Activated naive CD8-positive, alpha-beta T cell treated with anti-CD3 and anti-CD28 coated beads for 36 hours (primary cell): ENCODE measurements at places on chromosomes 12 and 14.

DNA sequence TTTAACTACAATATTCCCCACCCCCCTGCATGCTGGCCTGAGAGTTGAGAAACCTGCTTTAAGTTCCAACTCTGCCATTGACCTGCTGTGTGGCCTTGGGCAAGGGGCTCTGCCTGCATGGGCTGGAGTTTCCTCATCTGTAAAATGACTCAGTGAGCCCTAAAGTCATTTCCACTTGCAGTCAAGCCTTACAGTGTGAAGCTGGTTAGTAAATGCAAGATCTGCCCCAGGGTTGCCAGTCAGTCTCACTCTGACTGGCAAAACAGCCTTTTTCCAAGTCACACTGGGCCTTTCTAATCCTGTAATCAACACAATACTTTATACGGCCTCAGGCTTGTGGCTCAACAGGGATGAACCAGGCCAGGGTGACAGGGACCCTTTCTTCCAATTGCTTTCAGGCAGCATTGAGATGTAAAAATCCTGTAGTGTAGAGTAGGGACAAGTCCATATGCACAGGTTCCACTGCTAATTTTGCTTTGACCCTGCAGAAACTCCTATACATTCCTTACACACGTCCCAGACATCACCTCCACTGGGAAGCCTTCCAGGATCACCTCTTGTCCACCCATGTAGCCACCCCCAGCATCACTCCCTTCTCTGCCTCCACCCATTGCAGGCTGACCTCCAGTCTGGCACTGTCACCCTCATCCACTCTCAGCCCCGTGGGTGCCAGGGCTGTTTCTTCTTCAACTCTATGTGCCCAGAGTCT is 42.6 kb upstream of the PRIMA1 start:
- DNase-seq = no peak

- no peak for DNase-seq
Measured at GRCh38 chr12:508795-509194, 49.1 kb downstream of the B4GALNT3 start.

GRCh38 chr12:45483571-45483970 is 245.9 kb upstream of the ARID2 start:
- DNase-seq = no peak

GRCh38 chr14:101979666-101980065 is 15.3 kb downstream of the DYNC1H1 start:
- no peak for DNase-seq

DNA sequence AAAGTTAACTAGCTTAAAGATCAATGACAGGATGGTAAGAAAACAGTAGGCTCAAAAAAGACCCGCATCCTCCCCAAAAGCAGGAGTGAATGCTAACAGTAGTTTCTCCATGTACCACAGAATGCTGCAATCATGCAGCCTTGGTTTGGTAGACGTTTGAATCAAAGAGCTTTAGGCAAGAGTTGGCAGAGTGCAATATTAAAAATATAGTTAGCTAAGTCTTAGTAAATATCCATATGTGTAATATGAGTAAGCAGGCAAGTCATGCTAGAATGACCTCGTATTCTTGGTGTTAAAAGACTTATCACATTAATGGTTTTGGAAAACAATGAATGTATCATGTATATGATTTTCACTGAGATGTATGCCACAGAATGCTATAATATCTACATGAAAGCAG is 18.8 kb upstream of the KLRF1 start:
- DNase-seq = no peak

GRCh38 chr12:95497031-95497430 is 23.1 kb downstream of the METAP2 start:
- no peak for DNase-seq

DNA sequence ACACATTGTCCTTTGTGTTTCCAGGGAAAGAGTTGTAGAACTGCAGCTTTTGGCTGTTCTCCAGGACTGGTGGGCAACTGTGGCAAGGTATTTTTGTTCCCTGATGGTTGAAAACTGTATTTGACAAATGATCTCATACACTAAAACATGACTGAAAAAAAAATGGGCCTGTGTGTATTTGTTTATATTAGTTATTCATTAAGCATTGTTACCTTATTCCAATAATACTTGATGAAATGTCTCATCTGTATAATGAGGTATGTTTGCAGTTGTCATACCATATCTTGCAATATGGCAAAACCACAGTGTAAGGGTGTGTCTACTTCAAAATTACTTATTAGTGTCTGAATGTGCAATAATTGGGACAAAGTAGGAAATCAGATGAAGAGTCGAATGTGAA is 479.4 kb upstream of the NOVA1 start:
- DNase-seq = no peak

GRCh38 chr12:42445891-42446290 is 119.9 kb downstream of the PPHLN1 start:
- DNase-seq = no peak

- no peak for DNase-seq
Measured at GRCh38 chr14:99123208-99123870, 148.7 kb downstream of the BCL11B start.

DNA sequence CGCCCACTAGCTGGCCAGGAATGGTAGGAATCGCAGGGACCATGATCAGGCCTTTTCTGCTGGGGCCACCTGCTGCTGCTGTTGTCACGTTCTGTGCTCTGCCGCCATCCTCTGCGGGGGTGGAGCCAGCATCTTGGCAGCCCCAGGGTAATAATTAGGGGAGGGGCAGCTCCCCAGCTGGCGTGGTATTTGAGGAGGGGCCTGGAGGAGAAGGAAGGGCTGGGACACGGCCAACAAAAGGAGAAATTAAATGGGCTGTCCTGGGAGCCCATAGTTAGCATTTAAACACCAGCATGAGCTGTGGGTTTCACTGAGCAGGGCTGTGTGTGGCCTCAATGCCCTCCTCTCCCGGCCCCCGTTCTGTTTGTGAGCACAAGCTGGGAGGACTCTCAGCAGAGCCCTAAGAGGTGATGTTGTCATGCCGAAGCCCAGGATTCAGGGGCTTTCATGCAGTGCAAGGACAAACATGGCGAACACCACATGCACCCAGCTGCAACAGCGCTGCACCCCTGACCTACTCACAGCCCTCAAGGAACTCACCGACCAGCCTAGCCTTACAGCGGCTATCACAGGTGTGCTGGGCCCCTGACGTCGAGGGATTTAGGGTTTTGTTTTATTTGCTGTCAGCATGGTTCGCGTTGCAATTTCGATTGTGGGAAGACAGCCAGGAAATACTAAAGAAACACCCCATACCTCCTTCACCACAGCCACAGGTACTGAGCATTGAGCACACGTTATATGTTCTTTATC is 324.3 kb downstream of the CACNA1C start:
- DNase-seq = no peak

GRCh38 chr14:50997712-50998111 is 53.4 kb upstream of the PYGL start:
- no peak for DNase-seq

DNA sequence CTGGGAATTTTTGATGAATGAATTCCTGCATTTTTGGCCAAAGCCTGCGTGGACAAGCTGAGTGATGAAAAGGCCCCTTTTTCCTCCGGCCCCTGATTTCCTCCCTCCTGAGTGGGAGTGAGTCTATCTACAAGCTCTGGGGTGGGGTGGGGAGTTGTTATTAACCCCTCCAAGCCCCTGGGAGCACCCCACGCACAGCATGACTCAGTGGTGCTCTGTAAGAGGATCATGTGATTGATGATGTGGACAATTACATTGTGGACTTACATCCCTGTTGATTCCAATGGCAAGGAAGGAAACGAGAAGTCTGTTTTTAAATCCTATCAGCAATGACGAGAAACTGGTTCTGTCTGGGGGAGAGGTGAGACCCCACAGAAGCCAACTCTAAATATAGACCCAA is 5.1 kb upstream of the DLK1 start:
- DNase-seq = no peak

DNA sequence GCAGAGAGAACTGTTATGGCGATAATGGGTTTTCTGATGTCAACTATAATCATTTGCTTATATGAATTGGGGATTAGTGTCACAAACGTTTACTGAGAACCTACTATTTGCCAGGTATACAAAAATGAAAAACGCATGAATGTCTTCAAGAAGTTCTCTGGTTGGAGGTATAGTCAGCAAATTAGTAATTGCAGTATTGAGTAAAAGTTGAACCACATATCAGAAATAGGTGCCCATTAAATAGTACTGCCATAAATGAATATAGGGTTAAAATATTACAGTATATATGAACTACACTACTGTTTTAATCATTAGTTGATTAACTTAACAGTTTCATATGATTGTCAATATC is 60.0 kb downstream of the PTPRB start:
- DNase-seq = no peak

- DNase-seq = no peak
Measured at GRCh38 chr14:96554315-96554910, 52.2 kb downstream of the PAPOLA start.

DNA sequence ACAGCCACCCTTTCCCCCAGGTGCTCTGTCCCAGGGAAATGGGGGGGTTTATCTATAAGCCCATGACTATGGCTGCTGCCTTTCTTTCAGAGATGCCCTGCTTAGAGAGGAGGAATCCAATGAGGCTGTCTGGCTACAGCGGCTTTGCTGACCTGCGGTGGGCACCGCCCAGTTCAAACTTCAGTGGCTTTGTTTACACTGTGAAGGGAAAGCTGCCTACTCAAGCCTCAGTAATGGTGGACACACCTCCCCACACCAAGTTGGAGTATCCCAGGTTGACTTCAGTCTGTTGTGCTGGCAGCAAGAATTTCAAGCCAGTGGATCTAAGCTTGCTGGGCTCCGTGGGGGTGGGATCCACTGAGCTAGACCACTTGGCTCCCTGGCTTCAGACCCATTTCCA is 869.2 kb downstream of the SLC6A15 start:
- no peak for DNase-seq

DNA sequence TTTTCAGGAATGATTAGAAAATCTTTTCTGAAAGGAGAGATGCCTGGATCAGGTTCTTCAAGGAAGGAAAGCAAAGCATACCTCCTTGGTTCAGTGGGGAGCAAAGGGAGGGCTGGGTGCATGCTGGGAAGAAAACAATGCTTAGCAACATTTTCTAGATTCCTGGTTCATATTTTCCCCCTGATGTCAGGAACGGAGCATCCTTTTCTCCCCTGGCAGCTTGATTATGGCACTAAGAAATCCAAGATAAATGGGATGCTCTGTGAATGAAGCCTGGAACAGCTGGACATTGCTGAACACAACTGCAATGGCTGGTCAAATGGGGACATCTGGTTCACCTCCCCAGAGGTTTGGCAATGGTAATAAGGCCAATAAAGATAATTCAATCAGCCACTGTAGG is 50.9 kb downstream of the KCNA5 start:
- no peak for DNase-seq
